Kidney (tissue), 22 donors: ENCODE measurements at places on chromosomes 7 and 10. TPM values are rescaled to one million over a fixed set of nuclear protein-coding genes. Genes with fewer than 3 reads are reported as not detected.

The CAV2 gene
- total RNA-seq: 50.8 TPM

The PLEKHS1 gene
- total RNA-seq: 0.41 TPM

The CNPY1 gene
- not detected for total RNA-seq

The SPDYE1 gene
- not detected for total RNA-seq

The GFRA1 gene
- 22.3 TPM for total RNA-seq

The HACD1 gene
- total RNA-seq: 11.6 TPM

The FBH1 gene
- total RNA-seq: 76.5 TPM

GRCh38 chr7:136857573-136857972 lies 10.9 kb upstream of the CHRM2 start:
- H3K4me3 ChIP-seq: no peak overlapping the region
- no peaks in the 10 kb centered on the region for H3K27me3 ChIP-seq
- DNase-seq: peak; percentile 77
- no peak overlapping the region for H3K27ac ChIP-seq
- H3K36me3 ChIP-seq: no peaks in the 10 kb centered on the region

DNA sequence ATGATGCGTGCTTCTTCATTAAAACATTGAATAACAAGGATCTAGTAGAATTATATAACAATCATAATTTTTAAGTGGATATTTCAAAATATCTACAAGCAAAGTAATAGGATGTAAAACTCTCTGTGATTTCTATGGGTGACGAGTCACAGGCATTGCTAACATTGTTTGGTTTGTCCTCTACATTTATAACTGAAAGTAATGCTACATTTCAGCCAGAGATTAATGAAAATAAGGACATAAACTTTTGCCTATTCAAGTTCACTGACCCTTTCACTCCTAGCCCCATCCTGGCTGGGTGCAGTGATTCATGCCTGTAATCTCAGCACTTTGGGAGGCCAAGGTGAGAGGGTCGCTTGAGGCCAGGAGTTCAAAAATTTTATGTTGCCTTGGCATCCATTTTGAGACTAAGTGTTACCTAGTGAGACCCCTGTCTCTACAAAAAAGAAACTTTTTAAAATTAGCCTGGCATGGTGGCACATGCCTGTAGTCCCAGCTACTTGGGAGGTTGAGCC lies 38.4 kb upstream of the HSPA12A start:
- H3K4me1 ChIP-seq: no peaks in the 10 kb centered on the region
- no peaks in the 10 kb centered on the region for H3K27me3 ChIP-seq
- no peak overlapping the region for H3K4me3 ChIP-seq
- no peak for DNase-seq
- no peak overlapping the region for H3K27ac ChIP-seq

DNA sequence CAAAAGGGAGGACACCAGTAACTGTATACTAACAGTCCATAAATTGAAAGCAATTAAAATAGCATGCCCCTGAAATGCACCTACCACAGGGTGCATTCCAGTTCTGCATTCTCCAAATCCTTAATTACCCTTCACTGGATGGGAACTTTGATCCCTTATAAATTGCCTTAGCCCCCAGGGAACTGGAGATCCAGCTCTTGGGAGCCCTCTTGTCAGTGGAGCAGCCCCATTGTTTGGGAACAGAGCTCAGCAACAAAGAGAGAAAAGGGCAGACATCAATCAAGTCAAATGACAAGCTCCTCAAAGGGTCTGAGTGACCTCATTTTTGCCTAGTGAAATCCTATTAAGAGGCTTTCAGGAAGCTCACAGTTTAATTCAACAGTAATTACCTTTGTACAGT lies 472.6 kb downstream of the XPNPEP1 start:
- H3K36me3 ChIP-seq: no peaks in the 10 kb centered on the region
- peak; percentile 74 for DNase-seq
- H3K27me3 ChIP-seq: no peaks in the 10 kb centered on the region

DNA sequence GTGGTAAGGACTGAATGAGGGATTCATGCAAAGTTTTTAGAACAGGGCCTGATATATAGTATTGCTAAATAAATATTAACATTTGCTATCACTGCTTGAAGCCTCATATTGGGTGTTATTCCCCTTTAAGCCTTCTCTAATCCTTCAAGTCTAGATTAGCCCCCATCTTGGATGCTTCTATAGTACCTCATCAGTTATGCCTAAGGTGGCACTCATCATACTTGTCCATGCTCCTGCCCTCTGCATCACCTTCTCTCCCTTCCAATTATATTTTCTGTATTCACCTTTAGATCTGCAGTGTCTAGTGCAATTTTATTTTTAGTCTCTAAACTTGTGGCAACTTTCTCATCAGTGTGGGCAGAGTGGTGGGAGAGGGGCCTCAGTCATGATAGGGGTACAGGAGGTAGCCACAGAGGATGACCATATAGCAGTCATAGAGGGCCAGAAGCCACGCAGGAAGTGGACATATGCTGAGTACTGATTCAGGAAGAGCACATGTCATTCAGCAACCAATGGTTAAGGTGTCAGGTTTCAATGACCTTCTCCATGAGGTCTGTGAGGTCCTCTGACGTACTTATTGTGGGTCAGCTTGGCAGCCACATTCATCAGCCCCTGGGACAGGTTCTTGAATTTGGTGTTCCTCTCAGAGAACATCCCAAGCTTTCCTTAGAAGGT lies 2.5 kb downstream of the ENTPD1 start:
- no peaks in the 10 kb centered on the region for H3K36me3 ChIP-seq
- no peak for DNase-seq
- no peak overlapping the region for H3K27ac ChIP-seq
- no peak overlapping the region for H3K4me3 ChIP-seq
- no peaks in the 10 kb centered on the region for H3K4me1 ChIP-seq

GRCh38 chr7:74499835-74500388 lies 46.2 kb downstream of the GTF2IRD1 start:
- H3K27ac ChIP-seq: no peak overlapping the region
- DNase-seq: no peak
- no peaks in the 10 kb centered on the region for H3K36me3 ChIP-seq
- no peaks in the 10 kb centered on the region for H3K27me3 ChIP-seq
- peaks cover 8% of the 10 kb centered on the region for H3K4me1 ChIP-seq
- H3K4me3 ChIP-seq: no peak overlapping the region

DNA sequence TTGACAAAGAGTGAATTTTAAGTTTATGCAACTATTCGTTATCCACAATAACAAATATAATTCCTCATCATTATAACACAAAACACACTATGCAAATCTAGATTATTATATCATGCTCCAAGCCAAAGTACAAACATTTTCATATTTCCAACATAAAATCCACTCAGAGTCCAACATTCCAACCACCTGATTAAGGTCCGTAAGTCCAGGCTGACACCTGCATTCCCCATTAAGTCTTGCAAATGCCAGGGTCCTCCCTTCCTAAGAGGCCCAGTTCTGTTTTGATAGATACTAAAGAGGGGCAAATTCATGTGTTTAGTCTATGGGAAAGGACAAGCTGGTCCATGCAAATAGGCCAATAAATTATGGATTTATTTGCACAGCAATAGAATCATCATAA lies 206.1 kb downstream of the POU6F2 start:
- H3K27me3 ChIP-seq: no peaks in the 10 kb centered on the region
- H3K4me1 ChIP-seq: no peaks in the 10 kb centered on the region
- no peak overlapping the region for H3K27ac ChIP-seq
- no peak overlapping the region for H3K4me3 ChIP-seq

DNA sequence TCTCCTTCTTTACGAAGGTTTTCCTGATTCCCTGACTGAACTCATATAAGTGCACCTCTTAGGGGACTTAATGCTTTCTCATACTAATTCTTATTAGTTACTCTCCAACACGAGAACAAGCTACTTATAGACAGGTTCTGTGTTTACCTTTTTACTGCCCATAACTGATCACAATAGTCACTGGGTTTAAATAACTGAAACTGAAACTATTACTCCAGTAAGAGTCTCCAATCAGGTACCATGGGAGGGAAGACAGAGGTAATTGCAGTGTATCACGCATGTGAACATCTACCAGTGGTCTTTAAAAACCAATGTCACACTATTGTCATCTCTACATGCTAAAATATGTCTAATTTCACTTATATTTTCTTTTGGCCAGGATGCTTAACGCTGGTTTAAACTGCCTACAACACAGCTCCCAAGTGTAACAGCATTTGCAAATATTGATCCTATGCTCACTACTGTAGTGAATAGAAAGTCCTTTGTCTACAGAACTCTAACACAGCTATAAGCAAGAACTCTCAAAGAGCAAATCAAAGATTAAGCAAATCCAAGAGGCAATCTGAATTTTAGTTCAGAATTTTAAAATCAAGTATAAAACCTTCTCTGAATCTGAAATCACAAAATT lies 3.6 kb downstream of the GDI2 start:
- no peaks in the 10 kb centered on the region for H3K36me3 ChIP-seq
- H3K27ac ChIP-seq: no peak overlapping the region
- H3K27me3 ChIP-seq: no peaks in the 10 kb centered on the region
- H3K4me3 ChIP-seq: no peak overlapping the region
- no peak for DNase-seq

GRCh38 chr10:71779641-71780040 lies 6.3 kb upstream of the VSIR start:
- no peak overlapping the region for H3K27ac ChIP-seq
- no peaks in the 10 kb centered on the region for H3K36me3 ChIP-seq
- no peak overlapping the region for H3K4me3 ChIP-seq
- no peaks in the 10 kb centered on the region for H3K27me3 ChIP-seq
- DNase-seq: no peak

DNA sequence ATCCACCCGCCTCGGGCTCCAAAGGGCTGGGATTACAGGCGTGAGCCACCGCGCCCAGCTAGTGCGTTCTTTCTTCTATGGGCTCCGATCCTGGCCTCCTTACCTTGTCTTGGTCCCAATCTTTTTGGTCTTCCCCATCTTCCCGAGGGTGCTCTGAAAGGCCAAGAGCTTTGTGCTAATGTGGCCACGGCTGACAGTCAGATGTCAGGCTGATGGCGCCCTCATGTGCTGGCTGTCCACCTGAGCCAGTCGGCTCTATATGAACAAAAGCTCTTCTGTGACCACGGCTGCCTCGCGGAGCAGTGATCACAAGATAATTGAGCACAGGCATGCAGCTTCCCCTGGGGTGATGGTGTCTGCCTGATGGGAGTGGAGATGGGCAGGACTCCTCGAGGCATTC lies 11.0 kb upstream of the AHCYL2 start:
- no peaks in the 10 kb centered on the region for H3K36me3 ChIP-seq
- no peak overlapping the region for H3K4me3 ChIP-seq
- no peaks in the 10 kb centered on the region for H3K4me1 ChIP-seq
- no peak overlapping the region for H3K27ac ChIP-seq
- H3K27me3 ChIP-seq: no peaks in the 10 kb centered on the region

GRCh38 chr10:5266804-5267203 lies 70.2 kb downstream of the AKR1C4 start:
- no peak overlapping the region for H3K27ac ChIP-seq
- H3K36me3 ChIP-seq: no peaks in the 10 kb centered on the region
- H3K4me3 ChIP-seq: no peak overlapping the region
- DNase-seq: no peak
- no peaks in the 10 kb centered on the region for H3K4me1 ChIP-seq

DNA sequence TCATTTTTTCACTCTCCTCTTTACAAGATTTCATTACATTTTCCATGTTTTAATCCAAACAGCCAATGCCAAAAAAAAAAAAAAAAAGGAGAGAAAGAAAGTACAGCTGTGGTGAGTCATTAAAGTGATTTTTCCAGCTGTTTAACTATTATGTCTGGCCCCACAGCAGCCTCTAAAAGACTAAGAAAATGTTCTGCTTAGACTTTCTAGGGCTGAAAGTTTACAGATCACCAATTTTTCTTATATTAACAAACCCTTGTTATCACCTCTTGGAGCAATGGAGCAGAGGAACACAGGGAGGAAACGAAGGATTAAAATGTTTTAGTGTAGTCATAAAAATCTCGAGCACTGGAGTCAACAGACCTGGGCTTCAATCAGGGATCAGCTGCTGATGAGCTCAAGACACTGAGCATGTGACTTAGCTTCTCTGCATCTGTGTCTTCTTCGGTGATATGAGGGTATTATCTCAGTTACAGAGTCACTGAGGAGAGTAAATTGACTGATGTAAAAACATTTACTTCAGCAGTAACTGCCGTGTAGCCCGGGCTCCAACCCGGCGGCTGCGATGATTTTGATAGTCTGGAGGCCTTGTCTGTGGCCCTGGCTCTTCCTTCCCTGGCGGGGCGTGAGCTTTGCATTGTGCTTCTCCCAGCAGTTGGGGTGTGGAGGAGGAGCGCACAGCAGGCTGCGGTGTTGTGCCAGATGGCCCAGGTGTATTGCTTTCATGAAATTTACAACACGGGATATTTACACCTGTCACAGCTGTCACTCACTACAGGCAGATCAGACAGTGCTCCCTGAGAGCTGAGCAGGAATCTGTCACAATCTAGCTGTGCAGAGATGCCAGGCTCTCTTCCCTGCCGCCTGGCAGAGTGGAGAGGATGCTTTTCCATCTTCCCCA lies 298.3 kb upstream of the FZD8 start:
- H3K36me3 ChIP-seq: no peaks in the 10 kb centered on the region
- no peak overlapping the region for H3K4me3 ChIP-seq
- H3K27me3 ChIP-seq: no peaks in the 10 kb centered on the region
- DNase-seq: peak; percentile 39

- no peaks in the 10 kb centered on the region for H3K4me1 ChIP-seq
- peak; percentile 23 for DNase-seq
- no peaks in the 10 kb centered on the region for H3K36me3 ChIP-seq
- no peak overlapping the region for H3K4me3 ChIP-seq
Observed at GRCh38 chr10:78614267-78614666, 454.5 kb upstream of the ZMIZ1 start.

DNA sequence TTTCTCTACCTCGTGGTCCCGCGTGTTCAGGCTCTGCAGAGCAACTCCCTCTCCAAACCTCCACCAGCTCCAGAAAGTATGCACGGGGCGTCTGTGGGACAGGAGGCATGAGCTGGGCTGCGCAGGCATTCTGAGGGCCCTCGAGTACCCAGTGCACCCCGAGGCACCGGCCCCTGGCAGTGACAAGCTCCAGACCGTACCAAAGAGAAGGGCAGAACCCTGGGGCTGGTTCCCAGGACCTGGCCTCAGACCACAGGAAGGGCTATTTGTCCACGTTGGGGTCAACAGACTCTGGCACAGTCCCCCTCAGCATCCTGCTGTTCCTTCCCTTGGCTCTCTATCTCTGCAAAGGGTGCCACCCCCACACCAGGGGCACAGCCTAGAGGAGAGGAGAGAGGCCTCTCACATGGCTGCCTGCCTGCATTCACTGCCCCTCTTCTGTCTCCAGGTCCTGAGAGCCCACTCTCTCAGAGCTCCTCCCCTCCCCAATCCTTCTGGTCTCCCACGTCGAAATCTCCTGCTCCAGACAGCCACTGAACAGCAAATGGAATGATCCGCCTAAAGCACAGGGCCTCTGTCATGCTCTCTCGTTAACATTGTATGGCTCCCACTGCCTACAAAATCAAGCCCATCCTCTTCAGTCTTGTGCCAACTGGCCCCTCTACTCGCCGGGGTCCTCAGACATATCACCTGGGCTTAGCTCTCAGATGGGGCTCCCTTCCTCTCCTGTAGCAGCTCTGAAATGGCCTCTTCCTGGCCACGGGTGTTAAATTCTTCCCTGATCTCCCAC lies 96.3 kb downstream of the OAT start:
- H3K4me1 ChIP-seq: no peaks in the 10 kb centered on the region
- no peaks in the 10 kb centered on the region for H3K27me3 ChIP-seq
- no peaks in the 10 kb centered on the region for H3K36me3 ChIP-seq
- DNase-seq: no peak
- H3K4me3 ChIP-seq: no peak overlapping the region
- H3K27ac ChIP-seq: no peak overlapping the region
